Esophagus squamous epithelium (tissue), 5 donors: ENCODE measurements at places on chromosomes 2 and 18. TPM values are rescaled to one million over a fixed set of nuclear protein-coding genes. Genes with fewer than 3 reads are reported as not detected.

MROH2A gene
- total RNA-seq = 2.1 TPM

TMEM178A gene
- 0.38 TPM for total RNA-seq

LMAN2L gene
- total RNA-seq = 12.6 TPM

ITGB6 gene
- total RNA-seq = 33.8 TPM

DNAH6 gene
- 0.38 TPM for total RNA-seq

DSG1 gene
- total RNA-seq = 10.5 TPM

ACOXL gene
- not detected for total RNA-seq

GLB1L gene
- total RNA-seq = 1.6 TPM

ADGRF3 gene
- total RNA-seq = not detected

VWA3B gene
- total RNA-seq = not detected

RTP5 gene
- not detected for total RNA-seq

DNA sequence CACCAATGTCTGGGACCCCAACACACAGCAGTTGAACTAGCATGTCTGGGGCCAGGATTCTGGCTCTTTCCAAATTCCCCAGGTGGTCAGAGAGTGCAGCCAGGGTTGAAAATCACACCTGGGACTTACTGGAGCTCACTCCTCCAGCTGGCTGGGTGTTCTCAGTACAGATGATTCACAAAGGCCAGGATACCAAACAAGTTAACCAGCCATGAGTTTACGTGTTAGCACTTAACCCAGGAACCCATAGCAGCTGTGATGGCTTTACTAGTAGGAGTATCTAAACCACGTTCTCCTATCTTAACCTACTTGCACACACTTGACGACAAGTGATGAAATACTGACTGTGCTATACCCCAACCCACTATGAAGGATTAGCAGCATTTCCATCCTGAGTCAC is 222.8 kb downstream of the FBXO15 start:
- no peak for DNase-seq

DNA sequence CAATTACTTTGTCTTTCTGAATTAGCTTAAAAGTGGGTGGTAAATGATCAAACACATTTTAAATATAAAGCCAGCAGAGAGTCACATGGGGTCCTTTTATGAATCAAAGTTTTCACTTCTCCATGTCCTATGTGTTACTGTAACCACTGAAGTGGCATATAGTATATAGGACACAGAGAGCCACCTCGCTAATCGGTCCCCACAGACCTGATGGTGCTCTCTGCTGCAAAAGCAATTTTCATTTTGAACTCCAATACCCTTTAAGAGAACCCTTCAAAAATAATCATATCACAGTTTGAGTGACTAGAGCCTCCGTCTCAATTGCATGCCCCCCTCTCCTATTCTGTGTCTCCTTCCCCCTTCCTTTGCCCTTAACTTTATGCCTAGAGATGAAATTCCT is 272.8 kb downstream of the ERBB4 start:
- no peak for DNase-seq

GRCh38 chr2:51256736-51257135 is 224.8 kb upstream of the NRXN1 start:
- DNase-seq = no peak

- DNase-seq = no peak
Measured at GRCh38 chr2:104658904-104659591, 194.9 kb upstream of the POU3F3 start.

- DNase-seq = no peak
Measured at GRCh38 chr2:5696945-5697521, 4.8 kb downstream of the SOX11 start.

GRCh38 chr2:216119986-216120385 is 10.8 kb downstream of the XRCC5 start:
- no peak for DNase-seq

- DNase-seq = no peak
Measured at GRCh38 chr2:85264471-85264870, 63.3 kb downstream of the TGOLN2 start.

DNA sequence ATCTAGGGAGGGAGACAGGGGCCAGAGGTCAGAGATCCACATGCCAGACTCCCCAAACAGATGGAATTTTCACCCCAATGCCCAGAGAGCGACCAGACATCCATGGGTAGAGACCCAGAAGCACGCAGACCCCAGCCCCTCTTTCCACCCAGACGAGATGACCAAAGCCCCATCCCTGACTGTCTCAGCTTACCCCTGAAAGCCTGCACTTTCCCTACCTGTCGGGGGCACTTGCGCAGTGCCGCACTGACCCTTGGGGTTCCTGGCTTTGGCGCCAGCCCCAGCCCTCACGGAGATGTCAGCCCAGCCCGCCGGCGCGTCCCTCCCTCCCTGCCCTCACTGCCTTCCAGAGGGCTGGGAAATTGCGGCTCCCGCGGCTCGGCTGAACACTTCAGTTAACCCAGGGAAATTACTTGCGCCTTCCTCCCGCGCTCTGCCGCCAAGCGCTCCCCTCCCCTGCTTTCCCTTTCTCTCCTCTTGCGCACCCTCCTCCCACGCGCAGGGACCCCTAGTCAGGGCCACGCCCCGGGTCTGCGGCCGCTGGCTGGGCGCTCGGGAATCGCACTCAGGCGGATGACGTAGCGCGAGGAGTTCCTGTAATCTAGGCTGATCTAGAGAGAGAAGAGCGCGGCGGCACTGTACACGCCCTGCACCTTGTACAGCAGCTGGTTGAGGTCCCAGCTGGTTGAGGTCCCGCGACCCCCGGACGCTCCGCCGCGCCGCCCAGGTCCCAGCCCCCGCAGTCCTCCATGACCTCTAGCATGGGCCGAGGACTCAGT is 12.0 kb downstream of the ALPG start:
- DNase-seq = no peak

GRCh38 chr2:232584238-232584637 is 33.7 kb downstream of the EIF4E2 start:
- no peak for DNase-seq

- DNase-seq = no peak
Measured at GRCh38 chr2:26284132-26284531, 39.4 kb downstream of the HADHB start.

DNA sequence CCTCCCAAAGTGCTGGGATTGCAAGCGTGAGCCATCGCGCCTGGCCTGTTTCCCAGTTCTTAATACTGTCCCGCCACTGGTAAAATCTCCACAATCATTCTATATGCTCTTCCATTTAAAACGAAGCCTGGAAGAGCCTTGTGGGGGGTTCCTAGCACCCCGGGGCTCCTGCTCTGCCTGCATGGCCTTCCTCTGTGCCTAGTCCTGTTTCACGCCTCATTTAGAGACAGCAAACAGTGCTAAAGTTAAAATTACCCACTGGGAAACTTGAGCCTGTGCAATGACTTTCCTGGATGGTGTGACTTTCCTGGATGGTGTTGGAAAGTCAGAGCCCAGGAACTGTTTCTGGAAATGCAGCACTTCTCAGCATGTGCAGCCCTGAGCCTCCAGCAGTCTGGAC is 55.0 kb downstream of the INPP5D start:
- DNase-seq = no peak

DNA sequence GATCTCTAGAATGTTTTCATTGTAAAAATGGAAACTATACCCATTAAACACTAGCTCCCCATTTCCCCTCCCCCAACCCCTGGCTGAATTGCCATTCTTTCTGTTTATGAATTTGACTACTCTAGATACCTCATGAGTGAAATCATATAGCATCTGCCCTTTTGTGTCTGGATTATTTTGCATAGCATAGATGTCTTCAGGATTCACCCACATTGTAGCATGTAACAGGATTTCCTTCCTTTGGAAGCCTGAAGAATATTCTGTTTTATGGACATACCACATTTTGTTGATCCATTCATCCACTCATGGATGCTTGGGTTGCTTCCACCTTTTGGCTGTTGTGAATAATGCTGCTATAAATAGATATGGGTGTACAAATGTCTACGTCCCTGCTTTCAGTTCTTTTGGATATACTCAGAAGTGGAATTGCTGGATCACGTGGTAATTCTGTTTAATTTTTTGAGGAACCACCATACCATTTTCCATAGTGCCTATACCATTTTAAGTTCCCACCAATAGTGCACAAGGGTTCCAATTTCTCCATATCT is 7.7 kb upstream of the ASB1 start:
- no peak for DNase-seq

- DNase-seq = no peak
Measured at GRCh38 chr2:160334028-160334741, 134.1 kb upstream of the ITGB6 start.

GRCh38 chr2:73716543-73717250 is 20.4 kb downstream of the TPRKB start:
- no peak for DNase-seq

GRCh38 chr18:67845035-67845434 is 328.5 kb upstream of the DSEL start:
- no peak for DNase-seq

DNA sequence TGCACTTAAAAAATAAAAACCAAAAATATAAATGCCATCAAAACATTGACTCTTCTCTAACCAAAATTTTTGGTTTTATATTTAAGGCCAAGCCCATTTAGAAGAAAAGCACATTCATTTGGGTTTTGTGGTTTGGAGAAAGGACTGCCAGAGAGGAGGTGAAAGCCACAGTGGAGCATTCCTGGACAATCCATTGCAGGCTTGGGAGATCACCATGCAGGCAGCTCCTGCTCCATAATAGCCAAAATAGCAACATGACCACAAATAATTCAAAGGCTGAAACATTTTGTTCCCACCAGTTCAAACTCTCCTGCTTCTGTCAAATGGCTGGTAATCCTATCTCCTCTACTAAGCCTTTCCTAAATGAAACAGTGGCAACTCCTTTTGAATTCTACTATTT is 73.5 kb downstream of the GALNT3 start:
- DNase-seq = no peak

- DNase-seq = no peak
Measured at GRCh38 chr2:124147552-124147951, 122.5 kb downstream of the CNTNAP5 start.

- no peak for DNase-seq
Measured at GRCh38 chr2:67516899-67517530, 119.9 kb downstream of the ETAA1 start.

GRCh38 chr2:23268467-23269263 is 116.3 kb upstream of the KLHL29 start:
- no peak for DNase-seq

DNA sequence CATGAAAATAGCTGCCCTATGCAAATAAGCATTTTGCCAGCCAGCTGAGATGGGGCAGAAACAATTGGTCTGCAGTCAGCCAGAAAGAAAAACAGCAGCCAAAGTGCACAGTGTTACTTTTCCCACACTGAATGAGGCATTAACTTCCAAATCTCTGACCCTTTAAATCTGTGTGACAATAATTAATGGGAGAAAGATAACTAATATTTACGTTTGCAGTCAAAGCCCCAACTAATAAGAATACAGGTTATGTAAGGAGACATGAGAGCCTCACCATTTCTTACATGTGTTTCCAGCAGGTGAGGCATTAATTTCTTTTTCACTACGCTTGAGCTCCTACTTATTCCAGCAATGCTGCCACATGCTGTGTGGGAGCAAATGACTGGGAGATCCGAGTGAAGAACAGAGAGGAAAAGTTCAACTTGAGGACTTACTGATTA is 339.0 kb downstream of the SATB2 start:
- no peak for DNase-seq

DNA sequence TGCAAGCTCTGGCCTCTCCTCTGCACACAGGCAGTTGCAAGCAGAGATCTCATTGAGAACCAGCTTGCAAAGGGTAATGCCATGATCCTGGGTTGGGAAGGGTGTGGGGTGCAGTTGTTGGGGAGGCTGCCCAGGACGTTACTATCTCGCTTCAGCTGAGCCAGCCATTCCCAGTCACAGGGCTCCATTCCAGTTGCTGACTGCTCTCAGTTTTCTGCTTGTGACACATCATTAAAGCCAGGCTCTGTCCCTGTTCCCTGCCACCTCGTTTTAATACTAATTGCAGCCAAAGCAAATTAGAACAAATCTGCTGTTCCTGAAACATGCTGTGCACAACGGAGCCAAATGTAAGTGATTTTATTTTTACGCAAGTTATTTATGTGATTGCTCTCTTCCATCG is 62.5 kb upstream of the SMAD2 start:
- no peak for DNase-seq

- DNase-seq = no peak
Measured at GRCh38 chr18:44495151-44495550, 185.5 kb upstream of the SETBP1 start.

DNA sequence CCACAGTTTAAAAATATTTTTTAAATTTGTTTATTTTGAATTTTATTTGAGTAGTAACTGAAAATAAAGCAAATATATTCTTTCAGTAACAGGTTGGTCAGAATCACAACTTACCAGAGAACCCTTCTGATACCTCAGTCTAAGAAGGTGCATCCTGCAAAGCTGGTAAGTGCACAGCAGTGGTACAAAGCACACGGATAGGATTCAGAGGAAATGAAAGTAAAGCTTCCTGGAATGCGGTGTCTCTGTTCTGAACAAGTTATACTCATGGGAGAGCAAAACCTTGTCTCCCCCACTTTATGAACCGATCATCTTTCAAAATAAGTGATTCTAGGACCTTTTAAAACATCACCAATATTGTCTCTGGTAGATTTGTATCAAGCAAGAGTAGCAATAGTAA is 398.3 kb downstream of the TMX3 start:
- DNase-seq = no peak

DNA sequence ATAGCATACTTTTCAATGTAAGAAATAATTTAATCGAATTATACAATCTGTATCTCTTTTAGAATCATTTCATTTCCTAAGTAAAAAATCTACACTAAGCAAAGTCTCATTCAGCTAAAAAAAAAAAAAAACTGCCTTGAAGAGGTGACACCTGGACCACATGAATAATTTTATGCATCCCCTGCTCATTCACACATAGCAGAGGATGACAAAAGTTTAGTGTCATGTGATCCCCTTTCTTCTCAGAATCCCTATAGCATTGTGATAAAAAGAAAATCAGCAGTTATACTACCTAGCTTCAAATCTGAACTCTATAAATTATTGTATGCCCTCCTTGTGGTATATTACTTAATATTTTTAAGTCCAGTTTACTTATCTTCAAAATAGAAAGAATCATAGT is 603.8 kb downstream of the ERBB4 start:
- no peak for DNase-seq

- DNase-seq = no peak
Measured at GRCh38 chr18:13983506-13983905, 68.2 kb upstream of the MC2R start.

GRCh38 chr2:217293607-217294006 is 433.7 kb upstream of the TNP1 start:
- DNase-seq = no peak

DNA sequence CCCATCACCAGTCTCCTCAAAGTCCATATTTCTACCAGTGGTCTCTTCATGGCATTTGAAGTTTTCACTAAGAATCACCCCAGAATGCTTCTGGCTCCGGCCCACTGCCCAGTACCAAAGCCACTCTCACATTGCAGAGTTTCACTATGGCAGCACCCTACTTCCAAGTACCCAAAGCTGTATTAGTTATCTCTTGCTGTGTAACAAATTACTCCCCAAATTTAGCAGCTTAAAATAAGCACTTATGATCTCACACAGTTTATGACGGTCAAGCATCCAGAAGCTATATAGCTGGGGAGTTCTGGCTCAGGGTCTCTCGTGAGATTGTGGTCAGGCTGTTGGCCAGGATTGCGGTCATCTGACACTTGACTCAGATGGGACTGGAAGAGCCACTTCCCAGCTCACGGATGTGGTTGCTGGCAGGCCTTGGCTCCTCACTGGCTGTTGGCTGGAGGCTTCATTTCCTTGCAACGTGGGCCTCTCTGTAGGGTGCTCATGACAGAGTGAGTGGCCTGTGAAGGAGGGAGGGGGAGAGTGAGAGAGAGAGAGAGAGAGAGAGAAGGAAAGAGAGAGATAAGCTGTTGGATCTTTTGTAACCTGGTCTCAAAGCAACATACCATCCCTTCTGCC is 189.5 kb downstream of the CTIF start:
- no peak for DNase-seq

GRCh38 chr2:181846399-181847197 is 44.9 kb upstream of the ITPRID2 start:
- no peak for DNase-seq

GRCh38 chr18:2903006-2903405 is 56.2 kb downstream of the EMILIN2 start:
- no peak for DNase-seq
